T-helper 2 cell treated with Interferon-gamma antibody and Interleukin-4, amounts not matched to agents 5 μg/mL and 100 μg/mL, for 36 hours (primary cell): ENCODE measurements at places on chromosomes 12 and 14.

DNA sequence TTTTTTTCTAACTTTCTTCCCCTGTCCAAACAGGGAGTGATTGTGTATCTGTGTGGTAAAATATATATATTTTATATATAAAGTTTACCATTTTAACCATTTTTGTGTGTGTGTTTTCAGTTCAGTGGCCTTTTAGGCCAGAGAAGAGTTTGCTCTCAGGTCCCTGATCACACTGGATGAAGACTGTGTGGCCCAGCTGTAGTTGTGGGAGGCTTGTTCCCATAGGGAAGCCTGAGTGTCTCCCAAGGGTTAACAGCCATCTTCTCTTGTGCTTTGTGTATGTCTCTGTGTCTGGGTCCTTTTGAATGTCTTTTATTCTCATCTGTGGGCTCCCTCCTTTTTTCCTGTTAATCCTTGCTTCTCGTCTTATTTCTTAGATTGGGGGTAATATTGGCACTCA lies 23.4 kb downstream of the CGRRF1 start:
- DNase-seq: no peak

DNA sequence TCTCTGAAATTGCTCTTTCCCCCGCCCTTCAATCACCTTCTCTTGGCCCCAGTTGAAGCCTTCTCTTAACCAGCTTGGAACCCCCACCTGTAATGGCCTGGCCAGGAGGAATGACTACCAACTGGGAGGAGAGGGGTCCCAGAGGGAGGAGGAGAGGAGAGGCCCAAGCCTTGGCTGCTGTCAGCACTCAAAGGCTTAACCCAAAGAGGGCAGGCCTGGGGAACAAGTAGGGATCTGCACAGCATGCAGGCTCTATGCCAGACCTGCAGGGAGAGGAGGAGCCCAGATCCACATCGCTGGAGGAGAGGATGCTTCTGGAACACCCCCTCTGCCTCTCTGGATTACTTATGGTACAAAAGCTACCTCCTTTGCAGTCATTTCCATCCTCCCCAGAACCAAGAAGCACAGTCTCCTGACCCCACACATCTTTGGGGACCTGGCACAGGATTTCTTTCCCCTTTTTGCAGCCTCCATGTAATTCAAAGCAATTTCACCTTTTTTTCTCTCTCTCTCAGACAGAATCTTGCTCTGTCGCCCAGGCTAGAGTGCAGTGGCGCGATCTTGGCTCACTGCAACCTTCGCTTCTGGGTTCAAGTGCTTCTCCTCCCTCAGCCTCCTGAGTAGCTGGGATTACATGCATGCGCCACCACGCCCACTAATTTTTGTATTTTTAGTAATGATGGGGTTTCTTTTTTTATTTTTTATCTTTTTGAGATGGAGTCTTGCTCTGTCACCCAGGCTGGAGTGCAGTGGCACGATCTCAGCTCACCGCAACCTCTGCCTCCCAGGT lies 6.2 kb downstream of the RARG start:
- DNase-seq: no peak

DNA sequence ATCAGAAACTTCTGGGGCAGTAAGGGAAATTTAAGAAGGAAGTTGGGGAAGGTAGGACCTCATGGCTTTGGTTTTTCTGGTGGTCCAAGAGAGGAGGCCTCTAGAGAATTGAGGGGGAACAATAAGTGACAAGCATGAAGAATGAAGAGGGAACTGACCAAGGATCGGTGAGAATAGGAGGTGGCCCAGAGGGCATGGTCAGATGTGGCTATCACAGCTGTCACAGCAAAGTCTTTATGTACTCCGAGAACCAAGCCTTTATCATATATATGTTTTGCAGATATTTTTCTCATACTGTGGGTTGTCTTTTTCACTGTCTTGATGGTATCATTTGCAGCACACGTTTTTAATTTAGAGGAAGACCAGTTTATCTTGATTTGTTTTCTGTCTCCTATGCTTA lies 64.3 kb downstream of the PPP2R5C start:
- no peak for DNase-seq

GRCh38 chr14:75341620-75342019 lies 63.0 kb downstream of the FOS start:
- DNase-seq: no peak

DNA sequence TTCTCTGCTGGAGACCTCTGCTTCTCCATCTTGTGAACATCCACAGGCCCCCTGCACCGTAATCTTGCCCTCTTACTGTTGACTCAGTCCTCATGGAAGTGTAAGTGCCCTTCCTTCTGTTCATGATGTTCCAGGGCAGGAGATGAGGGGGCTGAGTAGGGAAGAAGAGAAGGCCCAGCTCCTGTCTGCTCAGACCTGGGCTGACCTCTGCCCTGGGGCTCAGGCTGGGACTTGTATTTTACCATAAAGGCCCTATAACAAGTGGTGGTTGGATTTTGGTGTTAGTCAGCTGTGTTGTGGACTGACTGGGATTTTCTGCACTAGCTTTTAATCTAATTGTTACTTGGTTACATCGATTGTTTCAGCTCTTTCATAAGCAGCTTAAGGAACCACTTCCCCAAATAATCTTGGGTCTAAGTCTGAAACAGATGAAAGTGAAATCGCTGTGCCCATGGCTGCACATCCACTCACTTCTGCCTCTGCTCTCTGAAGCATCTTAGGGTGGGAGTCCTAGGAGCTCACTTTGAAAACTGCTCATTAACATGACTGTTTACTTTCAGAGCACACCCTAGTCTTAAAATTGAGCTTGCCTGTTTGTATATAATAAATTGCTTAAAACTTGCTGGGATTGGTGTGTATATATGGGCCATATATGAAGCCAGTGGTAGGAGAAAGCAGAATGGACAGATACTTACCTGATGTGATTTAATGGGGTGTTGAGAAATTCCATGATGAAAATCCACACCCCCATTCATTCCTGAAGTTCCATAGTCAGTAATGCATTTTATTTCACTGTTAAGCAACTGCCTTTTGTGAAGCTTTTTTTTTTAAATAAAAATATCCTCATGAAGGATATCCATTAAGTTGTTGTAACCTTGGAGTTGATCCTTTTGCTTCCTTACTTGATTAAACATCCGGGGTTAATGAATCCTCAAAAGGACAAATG lies 17.7 kb downstream of the C12orf71 start:
- no peak for DNase-seq

DNA sequence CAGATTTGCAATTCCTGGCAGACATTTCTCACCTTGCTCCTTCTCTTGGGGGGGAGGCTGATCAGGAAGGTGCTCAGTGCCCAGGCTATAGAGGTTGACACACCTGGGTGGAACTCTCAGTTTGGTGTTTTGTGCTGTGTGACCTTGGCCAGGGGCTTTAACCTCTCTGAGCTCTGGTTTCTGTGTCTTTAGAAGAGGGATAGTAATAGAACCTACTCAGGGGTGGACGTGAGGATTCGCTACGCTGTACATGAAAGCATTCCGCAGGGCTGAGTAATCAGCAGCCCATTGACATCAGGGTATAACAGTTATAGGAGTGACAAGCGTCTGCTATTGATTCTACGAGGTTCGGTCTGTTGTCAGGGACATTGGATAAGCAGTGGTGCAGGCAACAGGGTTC lies 98.1 kb downstream of the PHETA1 start:
- DNase-seq: no peak

- DNase-seq: no peak
Measured at GRCh38 chr12:53365245-53365904, 14.6 kb upstream of the SP1 start.

GRCh38 chr12:41362510-41362909 lies 174.4 kb downstream of the PDZRN4 start:
- DNase-seq: no peak

DNA sequence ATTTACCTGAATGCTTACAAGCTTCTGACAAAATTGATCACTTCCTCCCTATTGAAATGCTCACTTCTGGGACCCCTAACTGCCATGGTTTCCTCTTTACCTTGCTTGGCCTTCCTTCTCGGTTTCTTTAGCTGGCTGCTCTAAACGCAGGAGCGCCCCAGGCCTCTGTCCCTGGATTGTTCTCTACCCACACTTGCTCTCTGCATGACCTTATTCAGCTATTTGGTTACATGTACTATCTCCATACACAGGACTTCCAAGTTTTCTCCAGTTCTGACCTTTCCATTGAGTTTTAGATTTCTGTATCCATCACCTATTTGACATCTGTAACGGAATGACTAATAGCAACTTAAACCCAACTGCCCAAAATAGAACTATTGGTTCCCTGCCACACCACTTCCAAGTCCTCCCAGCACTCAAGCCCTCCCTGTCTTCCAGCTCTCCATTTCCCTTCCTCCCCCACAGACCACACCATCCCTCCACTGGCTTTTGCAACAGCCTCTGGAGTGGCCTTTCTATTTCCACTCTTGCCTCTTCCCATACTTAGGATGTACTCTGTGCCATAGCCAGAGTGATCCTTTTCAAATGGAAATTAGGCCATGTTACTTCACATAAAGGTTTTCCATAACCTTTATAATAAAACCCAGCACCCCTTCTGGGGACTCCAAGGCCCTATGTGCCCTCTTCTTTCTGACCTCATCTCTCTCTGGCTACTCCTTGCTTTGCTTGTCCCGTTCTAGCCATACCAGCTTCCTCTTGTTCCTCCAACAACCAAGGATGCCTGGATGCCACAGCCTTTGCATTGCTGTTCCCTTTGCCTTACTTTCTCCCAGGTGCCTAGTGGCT lies 202.2 kb downstream of the AEBP2 start:
- no peak for DNase-seq

GRCh38 chr14:58747181-58747580 lies 109.4 kb downstream of the DACT1 start:
- no peak for DNase-seq

DNA sequence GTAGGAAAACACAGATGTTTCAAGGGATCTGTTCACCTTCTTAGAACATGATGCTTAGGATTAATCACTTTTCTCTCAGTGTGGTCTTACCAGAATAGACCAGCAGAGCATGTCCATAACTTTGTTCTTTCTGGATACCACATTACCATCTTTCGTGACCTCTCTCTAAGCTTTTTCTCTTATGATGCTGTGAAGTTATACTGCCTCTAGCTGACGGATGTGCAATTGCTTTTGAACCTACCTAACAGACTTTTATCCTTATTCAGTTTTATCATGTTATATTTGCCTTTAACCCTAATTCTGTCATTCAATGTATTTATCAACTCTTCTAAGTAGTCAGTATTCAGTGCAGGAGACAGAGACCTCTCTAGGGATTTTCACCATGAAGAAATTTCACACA lies 246.7 kb downstream of the DACT1 start:
- no peak for DNase-seq

- no peak for DNase-seq
Measured at GRCh38 chr12:57491393-57492280, 3.8 kb downstream of the MARS1 start.

DNA sequence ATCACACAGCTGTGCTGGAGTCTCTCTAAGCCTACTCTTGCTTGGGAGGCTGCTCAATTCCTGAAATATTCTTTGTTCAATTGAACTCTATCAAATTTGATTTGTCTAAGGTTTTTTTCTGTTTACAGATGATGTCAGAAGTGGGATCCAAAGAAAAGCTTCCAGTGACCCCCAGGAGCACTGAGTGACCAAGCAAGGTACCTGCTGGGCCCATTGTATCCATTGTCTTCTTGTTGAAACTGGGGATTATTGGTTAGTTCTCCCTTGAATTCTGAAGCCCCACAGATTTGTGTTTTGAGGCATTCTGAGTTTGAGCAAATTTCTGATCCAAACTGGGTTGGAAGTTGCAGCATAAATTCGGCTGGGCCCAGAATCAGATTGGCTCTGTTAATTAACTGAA lies 64.6 kb downstream of the MYF5 start:
- no peak for DNase-seq

DNA sequence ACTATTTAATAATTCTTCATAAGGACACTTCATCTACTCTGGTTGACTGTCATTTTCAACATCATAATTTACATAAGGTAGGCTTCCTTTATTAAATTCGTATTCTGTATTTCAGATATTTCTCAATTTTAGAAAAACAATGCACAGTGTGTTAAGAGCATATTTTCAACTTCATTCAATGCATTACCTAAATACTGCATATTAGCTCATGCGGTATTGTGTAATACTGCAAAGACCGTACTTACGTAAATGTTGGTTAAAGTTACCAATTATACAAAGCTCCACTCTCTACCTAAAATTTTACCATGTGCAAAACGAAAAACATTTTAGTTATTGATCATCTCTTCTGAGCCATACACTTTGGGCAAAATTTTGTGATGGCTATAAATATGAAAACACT lies 62.8 kb downstream of the EXOC5 start:
- DNase-seq: no peak

GRCh38 chr14:50599700-50600444 lies 39.9 kb downstream of the ATL1 start:
- no peak for DNase-seq

DNA sequence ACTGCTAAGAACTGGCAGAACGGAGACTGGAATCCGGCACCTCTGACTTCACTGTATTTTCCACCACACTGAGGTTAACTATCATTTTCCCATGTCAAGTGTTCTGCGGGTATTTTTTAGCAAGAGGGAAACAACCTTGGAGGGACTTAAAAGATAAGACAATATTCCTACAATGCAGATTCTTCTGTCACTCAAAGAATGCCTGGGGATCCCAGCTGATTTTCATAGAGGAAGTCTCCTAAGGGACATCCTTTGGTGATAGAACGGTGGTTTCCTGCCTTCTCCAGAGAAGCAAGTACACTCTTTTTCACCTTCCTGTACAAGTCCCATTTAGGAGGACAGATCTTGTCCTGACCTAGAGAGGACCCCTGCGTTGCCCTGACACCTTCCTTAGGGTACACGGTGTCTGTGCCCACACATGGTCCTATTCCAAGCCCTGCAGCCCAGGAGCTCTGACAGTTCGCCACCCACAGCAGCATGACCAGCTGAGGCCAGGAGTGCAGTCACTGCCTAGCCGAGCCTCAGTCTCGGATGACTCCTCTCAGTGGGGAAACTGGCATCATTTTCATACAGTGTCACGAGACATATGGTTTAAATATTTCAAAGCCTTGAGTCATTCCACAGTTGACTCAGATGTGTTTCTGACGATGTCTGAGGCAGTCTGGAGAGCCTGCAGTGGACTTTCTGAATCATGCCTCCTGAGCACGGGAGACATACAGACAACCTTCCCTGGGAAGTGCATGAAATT lies 181.3 kb upstream of the FKBP4 start:
- DNase-seq: peak; percentile 72

- DNase-seq: no peak
Measured at GRCh38 chr12:123532808-123533649, 490 bp downstream of the RILPL1 start.

DNA sequence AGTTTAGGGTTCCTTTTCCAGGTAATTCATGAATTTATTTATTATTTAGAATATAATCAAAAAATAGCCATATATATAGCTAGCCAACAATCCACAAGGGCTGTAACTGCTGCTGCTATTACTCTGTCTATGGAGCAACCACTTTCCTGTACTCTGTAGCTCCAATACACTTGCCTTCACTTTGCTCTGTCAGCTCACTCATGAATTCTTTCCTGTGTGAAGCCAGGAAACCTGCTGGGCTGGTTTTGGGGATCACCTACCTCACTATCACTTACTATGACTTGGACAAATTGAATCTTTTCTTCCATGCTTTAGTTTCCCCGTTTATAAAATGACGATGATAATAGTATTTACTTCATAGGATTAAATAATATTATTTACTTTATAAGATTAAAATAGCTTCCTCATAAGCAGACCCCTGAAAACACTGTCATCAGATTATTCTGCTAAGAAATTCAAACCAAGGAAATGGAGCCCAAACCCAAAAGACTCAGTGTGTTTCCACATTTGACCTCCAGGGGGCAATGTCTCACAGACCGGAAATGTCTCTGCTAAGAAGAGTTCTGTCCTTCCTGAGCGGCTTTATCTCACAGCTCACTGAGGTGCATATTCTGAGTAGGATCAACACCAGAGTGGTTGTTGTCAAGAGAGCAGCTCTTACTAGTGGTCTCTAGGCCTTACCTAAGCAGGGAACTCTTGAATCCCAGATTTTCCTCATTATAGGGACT lies 457.1 kb downstream of the DAD1 start:
- no peak for DNase-seq
